ENCODE measurements at places on chromosomes 3 and 15. TPM values are rescaled to one million over a fixed set of nuclear protein-coding genes. Genes with fewer than 3 reads are reported as not detected.

DNA sequence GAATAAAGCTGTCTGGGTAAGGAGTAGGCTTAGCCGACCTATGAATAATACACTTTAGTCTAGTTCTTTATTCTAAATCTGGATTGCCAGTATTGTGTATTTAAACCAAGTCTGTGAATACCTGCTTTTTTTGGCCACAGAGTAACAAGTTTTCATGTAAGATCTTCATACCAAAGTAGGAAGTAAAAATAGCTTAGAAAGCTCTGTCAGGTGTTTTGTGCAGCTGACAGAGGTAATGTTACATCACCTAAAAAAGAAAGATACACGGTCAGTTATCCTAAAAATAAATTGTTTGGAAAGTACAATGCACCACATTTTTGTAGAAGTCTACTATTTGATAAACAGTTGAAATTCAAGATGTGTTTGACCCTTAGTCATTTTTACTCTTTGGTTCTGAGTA, 16.5 kb downstream of the CALML4 start:
- no peak for DNase-seq

- DNase-seq = no peak
Measured at GRCh38 chr15:64695561-64695992, 79.8 kb downstream of the RBPMS2 start.

The NANOGP8 gene
- not detected for total RNA-seq

DNA sequence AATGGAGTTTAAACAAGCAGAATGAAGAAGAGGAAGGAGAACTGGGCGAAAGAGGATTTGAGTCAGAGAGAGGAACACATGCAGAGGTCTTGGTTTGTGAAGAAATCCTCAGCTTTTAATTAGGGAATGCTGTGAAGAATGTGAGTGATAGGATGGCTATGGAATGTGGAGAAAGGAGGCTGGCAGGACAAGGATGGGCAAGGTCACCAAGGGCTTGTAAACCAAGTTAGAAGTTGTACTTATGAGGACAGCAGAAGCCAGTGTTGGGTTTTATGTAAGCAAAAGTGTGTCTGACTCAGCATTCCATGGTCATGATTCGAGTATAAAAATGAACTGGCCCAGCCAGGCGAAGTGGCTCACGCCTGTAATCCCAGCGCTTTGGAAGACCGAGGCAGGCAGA, 60.0 kb upstream of the IL12A start:
- DNase-seq = no peak

- peak; percentile 85 for DNase-seq
Measured at GRCh38 chr15:88911766-88912118, 1.4 kb downstream of the MFGE8 start.

The TEX55 gene
- total RNA-seq = not detected

- no peak for DNase-seq
Measured at GRCh38 chr3:61778095-61778494, 216.7 kb downstream of the PTPRG start.

- no peak for DNase-seq
Measured at GRCh38 chr3:16961621-16962205, 77.0 kb downstream of the PLCL2 start.

DNA sequence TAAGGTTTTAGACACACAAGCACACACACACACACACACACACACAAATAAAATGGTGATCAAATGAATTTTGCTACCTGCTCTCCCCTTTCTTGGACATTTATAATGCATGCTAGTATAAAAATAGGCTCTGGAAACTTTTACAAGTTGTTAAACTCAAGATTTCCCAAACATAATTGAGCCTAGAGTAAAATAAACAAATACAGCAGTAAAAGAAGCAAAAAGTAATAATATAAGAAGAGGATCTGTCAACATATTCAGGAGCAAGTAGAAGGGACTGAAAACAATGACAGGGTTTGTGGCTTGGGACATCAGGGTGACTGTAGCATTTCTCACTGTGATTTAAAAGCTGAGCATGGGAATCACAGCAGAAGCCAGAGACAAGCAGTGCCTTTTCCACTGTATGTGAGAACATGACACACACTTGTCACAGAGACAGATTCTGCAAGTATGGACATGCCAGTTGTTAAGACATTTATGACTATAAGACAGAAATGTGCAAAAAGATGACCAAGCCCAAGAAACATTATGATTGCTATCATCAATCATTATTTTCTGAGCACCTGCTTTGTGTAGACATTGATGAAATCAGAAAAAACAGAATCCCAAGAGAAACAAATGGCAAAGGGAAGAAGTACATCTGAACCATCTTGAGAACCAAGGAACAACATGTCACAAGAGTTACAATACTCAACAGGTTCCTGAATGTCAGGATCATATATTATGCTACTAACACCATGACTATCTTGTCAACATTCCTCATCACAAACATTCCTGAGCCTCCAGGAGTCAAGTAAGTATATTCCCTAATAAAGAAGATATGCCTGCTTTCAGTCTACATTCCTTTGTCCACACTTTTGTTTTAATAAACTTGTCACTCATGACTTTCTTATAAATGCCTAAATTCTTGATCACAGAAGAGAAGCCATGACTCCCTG, 7.1 kb downstream of the THRB start:
- no peak for DNase-seq

- DNase-seq = no peak
Measured at GRCh38 chr3:32276279-32276841, 37.9 kb downstream of the CMTM8 start.

- no peak for DNase-seq
Measured at GRCh38 chr15:87874896-87875711, 381.4 kb downstream of the NTRK3 start.

GRCh38 chr3:142839831-142840230, 49.1 kb downstream of the PCOLCE2 start:
- no peak for DNase-seq

DNA sequence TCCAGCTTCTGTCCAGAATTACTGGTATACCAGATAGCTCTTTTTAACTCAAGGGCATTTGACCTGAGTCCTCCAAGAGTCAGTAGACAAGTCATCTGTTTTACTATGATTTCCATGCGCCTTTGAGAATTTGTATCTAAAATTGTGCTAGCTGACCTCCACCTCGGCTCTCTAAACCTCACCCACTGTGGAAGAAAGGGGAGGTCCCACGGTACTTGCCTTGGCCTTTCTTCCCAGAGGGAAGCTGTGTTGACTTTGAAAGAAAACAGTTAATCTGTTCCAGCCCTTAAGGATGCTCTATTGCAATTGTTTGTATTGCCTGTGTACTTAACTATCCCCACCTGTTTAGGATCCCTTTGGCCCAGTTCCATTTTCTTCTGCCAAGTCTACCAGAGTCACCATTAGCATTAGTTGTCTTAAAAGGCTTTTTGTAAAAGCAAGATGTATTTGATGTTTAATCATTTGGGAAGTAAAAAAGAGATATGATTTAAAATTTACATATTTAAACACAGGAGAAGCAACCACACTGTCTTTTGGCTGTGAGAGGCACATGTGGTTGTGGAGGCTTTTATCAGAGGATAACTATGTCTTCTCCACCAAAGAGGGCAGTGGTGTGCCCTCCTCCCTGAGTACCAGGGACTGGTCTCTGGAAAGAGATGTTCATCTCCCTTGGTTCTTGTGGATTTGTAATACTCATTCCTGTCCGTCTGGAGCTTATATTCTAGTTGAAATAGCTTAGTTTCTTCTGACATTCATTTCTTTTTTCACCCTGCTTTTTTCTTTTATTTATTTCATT, 88.8 kb downstream of the CRTC3 start:
- DNase-seq = peak; percentile 10

GRCh38 chr3:129892857-129893580, 492 bp downstream of the TMCC1 start:
- DNase-seq = peak; percentile 18

The CTNNB1 gene
- total RNA-seq = 421 TPM

DNA sequence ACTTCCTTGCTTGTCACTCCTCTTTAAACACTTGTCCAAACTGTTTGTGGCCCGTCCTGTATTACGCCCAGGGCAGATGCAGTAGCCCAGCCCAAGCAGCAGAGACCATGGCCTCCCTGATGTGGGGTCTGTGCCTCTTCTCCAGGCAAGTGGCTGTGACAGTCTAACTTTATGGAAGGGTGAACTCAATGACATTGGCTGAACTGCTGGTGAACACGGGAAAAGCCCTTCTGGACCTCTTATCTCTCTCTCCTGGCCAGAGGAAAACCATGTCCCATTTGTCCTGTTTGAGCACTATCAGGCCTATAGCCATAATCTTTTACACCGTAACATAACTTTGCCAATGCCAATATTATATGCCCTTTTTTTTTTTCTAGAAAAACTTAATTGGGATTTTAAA, 67.6 kb downstream of the SMAD3 start:
- DNase-seq = no peak

- no peak for DNase-seq
Measured at GRCh38 chr3:46675843-46676567, 17.5 kb downstream of the ALS2CL start.

- no peak for DNase-seq
Measured at GRCh38 chr15:65379986-65380385, 2.2 kb upstream of the IGDCC3 start.

- no peak for DNase-seq
Measured at GRCh38 chr3:127072221-127072771, 89.4 kb downstream of the PLXNA1 start.

The GOLGA8B gene
- 39.4 TPM for total RNA-seq

The AZI2 gene
- 44.0 TPM for total RNA-seq

The SAMMSON gene
- total RNA-seq = not detected

The SKOR1 gene
- 1.2 TPM for total RNA-seq

The PGBD4 gene
- total RNA-seq = 1.5 TPM

The PLSCR5 gene
- total RNA-seq = not detected

DNA sequence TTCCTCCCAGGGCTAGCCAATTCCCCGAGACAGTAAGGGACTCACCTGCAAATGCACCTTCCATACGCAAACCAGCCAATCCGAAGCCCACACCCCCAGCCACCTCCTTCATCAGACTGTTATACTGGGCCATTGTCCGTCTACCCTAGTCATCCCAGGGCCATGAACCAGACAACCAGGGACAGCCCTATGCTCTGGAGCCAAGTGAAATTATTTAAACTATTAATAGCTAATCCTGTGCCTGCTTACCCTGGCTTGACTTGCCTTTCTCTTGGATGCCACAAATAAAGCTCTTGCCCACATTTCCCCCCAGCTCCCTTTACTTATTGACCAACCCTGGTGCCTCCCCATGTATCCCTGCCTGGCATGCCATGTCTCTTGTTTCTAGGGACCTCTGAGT, 4.0 kb upstream of the CHRNB4 start:
- no peak for DNase-seq

DNA sequence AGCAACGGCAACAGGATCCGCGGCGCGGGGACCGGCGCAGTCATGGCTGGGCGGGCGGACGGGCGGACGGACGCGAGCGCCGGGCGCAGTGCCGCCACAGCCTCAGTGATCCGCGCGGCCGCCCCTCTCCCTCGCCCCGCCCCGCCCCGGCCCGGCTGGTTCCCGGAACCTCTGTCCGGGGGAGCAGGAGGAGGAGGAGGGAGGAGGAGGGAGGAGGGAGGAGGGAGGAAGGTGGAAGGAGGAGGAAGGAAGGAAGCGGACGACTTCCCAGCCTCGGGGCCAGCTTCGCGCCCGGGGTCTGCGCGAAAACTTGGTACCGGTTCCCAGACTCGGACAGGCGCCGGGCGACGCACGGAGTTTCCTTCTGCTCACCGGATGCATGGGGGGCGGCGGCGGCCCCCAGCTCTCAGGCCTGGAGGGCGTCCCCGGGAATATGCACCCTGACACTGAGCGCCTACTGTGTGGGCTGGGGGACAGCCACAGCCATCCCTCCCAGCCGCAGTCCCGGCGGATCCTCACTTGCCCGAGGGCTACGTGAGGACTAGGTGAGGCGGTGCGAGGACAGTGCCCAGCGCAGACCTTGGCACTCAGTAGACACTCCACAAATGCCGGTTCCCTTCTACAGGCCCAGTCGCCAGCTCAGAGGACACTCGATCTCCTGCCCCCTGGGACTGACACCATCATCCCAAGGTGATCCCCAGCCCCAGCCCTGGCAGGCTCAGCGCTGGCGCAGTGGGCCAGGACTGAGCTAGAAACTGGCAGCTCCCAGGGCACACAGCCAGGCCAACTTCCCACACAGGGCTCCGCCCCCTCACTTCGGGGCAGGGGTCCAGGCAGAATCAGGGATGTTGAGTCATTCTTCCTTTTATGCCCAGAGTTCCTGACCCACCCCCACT, at the start of gene SHISA5:
TSS of gene SHISA5 (minus strand) at position 124 of the 896 bp plus-strand sequence. CDS start at position 44, 80 bp downstream.
- peak; percentile 95 for DNase-seq

DNA sequence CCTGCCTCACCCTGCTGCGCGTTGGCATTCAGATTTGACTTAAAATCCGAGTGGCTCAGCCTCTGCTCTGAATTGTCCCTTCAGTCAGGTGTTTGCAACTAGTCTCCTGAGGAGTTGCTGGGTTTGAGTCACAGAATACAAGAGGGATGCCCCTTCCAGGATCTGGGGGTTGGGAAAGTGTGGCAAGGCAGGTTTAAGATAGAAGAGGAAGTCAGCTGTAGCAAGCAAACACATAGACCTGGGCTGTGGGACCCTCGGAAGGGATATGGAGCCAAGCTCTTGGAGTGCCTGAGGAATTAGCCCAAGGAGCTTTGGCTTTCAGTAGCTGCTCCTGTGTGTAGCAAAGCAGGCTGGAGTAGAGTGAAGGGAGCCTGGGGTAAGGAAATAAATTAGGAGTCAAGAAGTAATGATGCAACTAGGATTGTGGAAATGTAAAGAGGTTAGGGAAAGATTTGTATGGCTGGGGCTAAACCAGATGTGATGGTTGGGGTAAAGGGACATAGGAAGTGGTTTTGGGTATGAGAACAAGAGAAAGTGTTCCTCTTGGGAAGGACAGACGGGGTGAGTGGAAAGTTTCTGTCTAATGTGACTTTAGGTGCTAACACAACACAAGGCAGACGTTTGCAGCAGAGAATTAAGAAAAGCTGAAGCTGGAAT, 41.2 kb downstream of the RAB7A start:
- DNase-seq = no peak

DNA sequence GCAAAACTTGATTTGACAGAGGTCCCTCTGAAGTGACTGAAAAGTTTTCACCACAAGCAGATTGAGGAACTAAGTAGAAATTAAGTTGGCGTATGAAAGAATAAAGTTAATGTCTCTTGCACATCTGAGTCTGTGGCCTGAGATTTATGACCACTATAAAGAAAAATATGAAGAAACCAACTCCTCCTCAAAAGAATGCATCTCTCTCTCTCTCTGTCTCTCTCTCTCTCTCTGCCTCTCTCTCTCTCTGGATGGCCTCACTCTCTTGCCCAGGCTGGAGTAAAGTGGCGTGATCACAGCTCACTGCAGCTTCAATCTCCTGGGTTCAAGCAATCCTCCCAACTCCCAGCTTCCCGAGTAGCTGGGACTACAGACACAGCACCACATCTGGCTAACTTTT, 55.2 kb downstream of the RPL22L1 start:
- DNase-seq = no peak

DNA sequence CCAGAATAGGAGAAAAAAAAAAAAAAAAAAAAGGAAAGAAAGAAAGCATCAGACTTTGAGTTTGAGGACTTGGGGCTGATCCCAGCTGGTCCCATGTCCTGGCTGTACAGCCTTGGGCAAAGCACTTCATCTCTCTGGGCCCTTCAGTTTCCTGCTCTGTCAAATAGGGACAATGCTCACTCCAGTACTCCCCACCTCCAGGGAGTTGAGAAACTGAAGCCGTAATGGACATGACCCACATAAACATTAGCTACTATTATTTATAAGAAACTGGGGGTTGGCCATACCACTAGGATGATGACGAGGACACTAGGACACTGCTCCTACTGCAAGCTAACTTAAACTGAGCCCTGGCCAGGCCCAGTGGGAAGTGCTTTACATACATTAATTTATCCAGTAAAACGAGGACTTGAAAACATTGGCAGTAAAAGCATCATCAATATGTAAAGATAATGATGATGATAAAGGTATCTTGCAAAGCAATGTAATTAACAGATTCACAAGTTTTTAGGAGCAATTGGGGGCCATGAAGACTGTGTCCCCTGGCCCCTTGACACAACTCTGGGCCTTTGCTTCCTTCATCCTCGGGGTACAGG, 22.9 kb upstream of the SMAD6 start:
- no peak for DNase-seq

GRCh38 chr3:15778332-15778858, 19.4 kb downstream of the ANKRD28 start:
- DNase-seq = no peak

Measured in lower leg skin (tissue), 4 donors.